ENCODE measurements at places on chromosomes 12 and 14.

DNA sequence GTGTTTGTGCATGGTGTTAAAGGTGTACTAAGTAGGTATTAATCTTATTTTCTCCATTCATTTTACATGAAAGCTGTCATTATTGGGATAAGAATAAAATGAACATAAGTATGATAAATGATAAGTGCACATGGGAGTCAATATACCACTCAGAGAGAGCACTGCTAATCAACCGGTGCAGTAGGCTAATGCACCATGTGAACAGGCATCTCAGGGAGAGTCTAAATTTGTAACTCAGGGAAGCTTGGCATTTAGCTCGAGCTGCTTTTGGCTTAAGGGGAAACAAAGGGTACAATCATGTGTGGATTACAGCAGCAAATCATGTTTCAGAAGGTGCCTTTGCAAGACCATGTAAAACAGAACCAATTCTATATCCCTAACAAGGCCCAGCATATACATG, 127.4 kb downstream of the MGST1 start:
- DNase-seq, result no peak

- no peak for DNase-seq
These were observed 171.0 kb upstream of the PRICKLE1 start for GRCh38 chr12:42760550-42760949.

DNA sequence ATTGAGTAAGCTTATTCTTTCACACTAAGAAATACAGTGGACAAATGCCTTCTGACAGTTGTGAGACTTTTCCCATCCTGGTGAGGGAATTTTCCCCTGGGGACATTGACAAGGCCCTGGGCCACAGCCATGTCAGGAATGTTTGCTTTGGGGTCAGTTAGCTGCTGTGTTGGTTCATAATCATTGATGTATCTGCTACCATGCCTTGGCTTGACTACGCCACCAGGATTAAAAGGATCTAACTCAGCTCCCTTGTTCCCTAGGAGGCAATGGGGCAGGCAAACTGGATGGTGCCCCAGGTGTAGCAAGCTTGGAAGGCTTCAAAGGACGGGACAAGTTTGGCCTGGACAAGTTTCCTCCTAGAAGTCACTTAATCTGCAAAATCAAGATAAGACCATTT, 3.1 kb upstream of the CCDC88C start:
- no peak for DNase-seq

GRCh38 chr12:30041096-30041495, 257.4 kb upstream of the TMTC1 start:
- DNase-seq, result no peak

DNA sequence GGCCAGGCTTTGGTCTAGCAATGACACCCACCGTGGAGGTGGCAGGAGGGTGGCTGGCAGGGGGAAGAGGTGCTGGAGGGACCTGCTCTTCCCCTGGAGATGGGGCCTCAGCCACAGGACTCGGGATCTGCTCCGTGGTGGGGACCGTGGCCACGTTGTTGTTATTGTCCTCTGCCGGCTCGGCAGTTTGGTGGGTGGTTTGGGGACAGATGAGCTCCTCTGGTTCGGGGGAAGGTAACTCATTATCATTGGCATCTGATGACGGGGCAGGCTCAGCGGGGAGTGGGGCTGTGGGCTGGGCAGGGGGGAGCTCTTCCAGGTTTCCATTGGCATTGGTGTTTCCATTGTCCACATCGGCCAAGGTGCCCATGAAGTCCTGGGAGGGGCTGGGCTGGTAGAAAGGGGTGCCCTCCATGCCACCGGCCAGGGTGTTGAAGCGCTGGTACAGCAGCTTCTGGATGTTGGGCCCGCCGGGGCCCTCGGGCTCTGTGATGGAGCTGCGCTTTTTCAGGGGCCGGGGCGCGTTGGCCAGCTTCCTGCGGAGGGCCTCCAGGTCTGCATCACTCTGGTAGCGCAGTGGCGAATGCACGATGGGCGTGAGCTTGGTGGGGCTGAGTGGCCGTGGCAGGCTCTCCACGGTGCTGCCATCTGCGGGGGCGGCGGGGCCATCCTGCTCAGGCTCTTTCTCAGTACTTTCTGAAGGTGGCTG, 24.3 kb downstream of the ZFYVE21 start:
- DNase-seq, result no peak

- DNase-seq, result no peak
These were observed 84.7 kb upstream of the SOX5 start for GRCh38 chr12:24034160-24034559.

Measured in activated CD4-positive, alpha-beta T cell treated with anti-CD3 and anti-CD28 coated beads, Interleukin-2, amount 50 U/mL, for 4 hours (primary cell).